ENCODE measurements at places on chromosomes 4 and X.

DNA sequence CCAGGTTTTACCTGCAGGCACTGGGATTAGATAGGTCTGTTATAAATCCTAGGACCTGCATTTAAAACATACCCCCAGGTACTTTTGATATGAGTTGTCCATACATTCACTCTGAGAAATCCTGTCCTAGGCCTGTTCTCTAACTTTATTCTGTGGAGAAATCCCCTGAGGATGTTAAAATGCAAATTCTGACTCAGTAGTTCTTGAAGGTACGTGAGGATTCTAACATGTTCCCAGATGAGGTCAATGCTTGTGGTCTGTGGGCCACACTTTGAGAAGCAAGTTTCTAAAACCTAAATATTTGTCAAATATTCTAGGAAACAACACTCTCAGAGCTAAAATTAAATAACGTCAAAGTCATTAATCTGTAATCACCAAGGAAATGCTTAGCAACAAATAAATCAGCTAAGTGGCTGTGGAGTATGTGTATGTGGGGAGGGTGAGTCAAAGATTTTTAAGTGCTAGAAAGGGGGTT lies 101.3 kb upstream of the MAGEB16 start:
- DNase-seq, result no peak

DNA sequence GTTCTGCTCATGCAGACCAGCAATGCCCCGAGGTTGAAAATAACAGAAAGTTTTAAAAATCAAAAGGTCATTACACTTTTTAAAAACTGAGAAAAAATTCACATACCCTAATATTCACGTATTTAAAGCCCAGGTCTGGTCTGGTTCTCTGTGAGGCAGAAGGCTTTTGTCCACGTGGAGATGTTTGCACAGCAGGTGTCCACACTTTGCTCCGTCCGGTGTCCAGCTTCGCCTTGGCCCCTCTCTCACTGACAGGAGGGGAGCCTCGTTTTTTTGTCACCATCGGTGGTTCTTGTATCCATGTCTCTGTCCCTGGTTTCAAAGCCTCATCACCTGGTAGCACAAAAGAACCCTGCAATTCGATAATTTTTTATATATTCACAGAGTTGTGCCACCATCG lies 434.6 kb upstream of the FRG1 start:
- DNase-seq, result no peak

- no peak for DNase-seq
Measured at GRCh38 chr4:33837043-33837838, 2407.1 kb downstream of the ARAP2 start.

DNA sequence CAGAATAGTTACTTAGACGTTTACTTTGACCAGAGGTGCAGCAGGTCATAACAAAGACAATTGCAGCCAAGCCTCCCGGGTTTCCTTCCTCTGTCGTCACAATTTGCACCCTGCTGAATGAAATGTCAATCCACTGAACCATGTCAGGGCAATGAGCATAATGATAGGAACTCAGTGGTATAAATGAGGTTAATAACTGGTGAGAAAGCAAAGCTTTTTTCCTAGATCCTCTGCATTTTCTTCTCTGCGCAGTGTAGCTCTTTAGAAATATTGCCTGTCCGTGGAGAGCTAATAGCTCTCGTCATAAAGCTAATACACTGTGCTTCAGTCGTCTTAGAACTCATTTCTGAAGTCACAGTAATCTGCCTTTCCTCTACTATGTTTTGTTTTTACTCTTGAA lies 1960.1 kb upstream of the ADGRL3 start:
- no peak for DNase-seq
